ENCODE measurements at places on chromosomes 16 and 17. TPM values are rescaled to one million over a fixed set of nuclear protein-coding genes. Genes with fewer than 3 reads are reported as not detected.

KRT20 gene
- total RNA-seq, result not detected

CDRT15 gene
- total RNA-seq, result not detected

OR4D1 gene
- not detected for total RNA-seq

KCNJ12 gene
- total RNA-seq, result 0.06 TPM

NHLRC4 gene
- total RNA-seq, result 0.88 TPM

HS3ST6 gene
- not detected for total RNA-seq

PFN1 gene
- total RNA-seq, result 789 TPM

LONP2 gene
- 48.1 TPM for total RNA-seq

NGFR gene
- not detected for total RNA-seq

HOXB8 gene
- 4.9 TPM for total RNA-seq

VASN gene
- total RNA-seq, result 0.65 TPM

KRTAP1-4 gene
- not detected for total RNA-seq

GUCY2D gene
- total RNA-seq, result not detected

TMEM235 gene
- total RNA-seq, result 0.16 TPM

SLC22A31 gene
- not detected for total RNA-seq

GDE1 gene
- total RNA-seq, result 36.7 TPM

CAMKK1 gene
- 2.1 TPM for total RNA-seq

TP53TG3B gene
- not detected for total RNA-seq

BRIP1 gene
- 10.3 TPM for total RNA-seq

UNC13D gene
- 4.7 TPM for total RNA-seq

TCAP gene
- total RNA-seq, result 0.49 TPM

TEKT1 gene
- total RNA-seq, result not detected

NETO2 gene
- total RNA-seq, result 11.0 TPM

KRT32 gene
- not detected for total RNA-seq

SSTR5 gene
- total RNA-seq, result 0.50 TPM

MGAT5B gene
- total RNA-seq, result 0.50 TPM

KCNH6 gene
- 0.06 TPM for total RNA-seq

SYNGR3 gene
- 0.65 TPM for total RNA-seq

SYCE1L gene
- total RNA-seq, result 5.0 TPM

CCDC200 gene
- total RNA-seq, result not detected

WNT9B gene
- total RNA-seq, result not detected

CD300LB gene
- total RNA-seq, result not detected

SULT1A2 gene
- total RNA-seq, result 0.16 TPM

RRAD gene
- 2.1 TPM for total RNA-seq

PROCA1 gene
- total RNA-seq, result 1.1 TPM

KRTAP2-2 gene
- not detected for total RNA-seq

CCL2 gene
- 310 TPM for total RNA-seq

SGSM2 gene
- 23.2 TPM for total RNA-seq

HLF gene
- not detected for total RNA-seq

MFAP4 gene
- not detected for total RNA-seq
